ENCODE measurements at places on chromosomes 5 and 9.

GRCh38 chr5:67238191-67238590 lies 41.6 kb upstream of the CD180 start:
- DNase-seq = no peak

GRCh38 chr5:159324102-159324755 lies 6.1 kb downstream of the IL12B start:
- DNase-seq = no peak

GRCh38 chr5:53422539-53422938 lies 57.9 kb upstream of the FST start:
- no peak for DNase-seq

GRCh38 chr9:131714821-131715220 lies 25.1 kb downstream of the RAPGEF1 start:
- DNase-seq = no peak

- no peak for DNase-seq
Observed at GRCh38 chr5:138595180-138595795, 20.1 kb upstream of the HSPA9 start.

DNA sequence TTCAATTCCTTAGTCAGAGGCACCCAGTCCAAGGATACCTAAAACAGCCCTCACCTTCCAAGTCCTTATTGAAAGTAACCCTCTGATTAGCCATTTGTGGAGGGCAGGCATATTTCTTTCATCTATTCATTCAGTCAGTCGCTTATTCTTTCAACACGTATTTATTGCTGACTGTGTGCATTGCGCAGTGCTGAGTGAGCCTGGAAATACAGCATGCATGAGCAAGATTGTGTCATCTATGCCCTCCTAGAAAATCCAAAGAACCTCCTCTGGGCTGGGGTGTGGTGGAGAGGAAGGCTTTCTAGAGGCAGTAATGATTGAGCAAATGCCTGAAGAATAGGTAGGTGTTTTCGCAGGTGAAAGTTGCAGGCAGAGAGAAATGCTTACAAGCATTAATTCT lies 8.5 kb upstream of the FEM1C start:
- DNase-seq = no peak

DNA sequence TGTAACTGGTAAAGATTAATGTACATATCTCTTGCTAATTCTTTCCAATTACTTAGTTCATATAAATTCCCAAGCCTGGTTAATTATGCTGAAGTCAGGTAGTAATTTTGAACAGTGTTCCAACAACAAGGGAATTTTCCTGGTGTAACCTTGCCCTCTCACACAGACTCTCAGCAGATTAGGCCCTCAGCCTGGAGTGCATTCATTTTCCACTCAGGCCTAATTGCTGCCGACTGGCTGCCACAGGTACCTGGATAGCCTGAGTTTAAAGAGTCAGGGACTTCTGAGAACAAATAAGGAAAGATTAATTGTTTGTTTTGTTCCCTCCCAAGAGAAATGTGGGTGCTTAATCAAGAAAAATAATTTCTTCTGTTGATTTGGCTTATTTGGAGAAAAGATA lies 71.4 kb downstream of the PPIC start:
- no peak for DNase-seq
